ENCODE measurements at places on chromosomes 16 and 17.

DNA sequence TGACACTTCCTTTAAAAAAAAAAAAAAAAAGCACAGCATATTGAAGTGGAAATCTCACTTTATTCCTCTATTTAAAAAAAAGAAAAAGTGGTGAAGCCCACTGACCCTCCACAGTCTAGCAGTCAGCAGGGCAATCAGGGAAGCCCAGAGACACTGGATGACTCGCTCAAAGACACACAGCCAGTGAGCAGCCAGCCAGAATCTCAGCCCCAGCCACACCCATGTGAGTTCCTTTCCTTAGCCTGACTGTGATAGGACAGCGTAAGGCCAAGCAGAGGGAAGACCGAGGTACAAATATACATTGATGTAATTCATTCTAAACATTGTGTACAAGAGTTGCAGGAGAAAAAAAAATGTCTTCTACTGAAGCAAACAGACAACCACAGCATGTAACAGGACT is 22.5 kb downstream of the XPO6 start:
- DNase-seq, result no peak

- DNase-seq, result no peak
Observed at GRCh38 chr16:53614346-53614745, 89.3 kb downstream of the RPGRIP1L start.

- DNase-seq, result no peak
Observed at GRCh38 chr17:46139432-46140210, 53.6 kb downstream of the KANSL1 start.

DNA sequence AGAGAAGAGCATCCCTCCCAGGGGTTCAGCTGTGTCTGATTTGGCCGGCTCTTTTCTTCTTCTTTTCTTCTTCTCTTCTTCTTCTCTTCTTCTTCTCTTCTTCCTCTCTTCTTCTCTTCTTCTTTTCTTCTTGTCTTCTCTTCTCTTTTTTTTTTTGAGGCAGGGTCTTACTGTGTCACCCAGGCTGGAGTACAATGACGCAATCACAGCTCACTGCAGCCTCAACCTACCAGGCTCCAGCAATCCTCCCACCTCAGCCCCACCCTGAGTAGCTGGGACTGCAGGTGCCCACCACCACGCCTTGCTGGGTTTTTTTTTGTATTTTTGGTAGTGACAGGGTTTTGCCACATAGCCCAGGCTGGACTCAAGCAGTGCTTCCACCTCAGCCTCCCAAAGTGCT is 266.0 kb downstream of the SNX29 start:
- DNase-seq, result no peak

DNA sequence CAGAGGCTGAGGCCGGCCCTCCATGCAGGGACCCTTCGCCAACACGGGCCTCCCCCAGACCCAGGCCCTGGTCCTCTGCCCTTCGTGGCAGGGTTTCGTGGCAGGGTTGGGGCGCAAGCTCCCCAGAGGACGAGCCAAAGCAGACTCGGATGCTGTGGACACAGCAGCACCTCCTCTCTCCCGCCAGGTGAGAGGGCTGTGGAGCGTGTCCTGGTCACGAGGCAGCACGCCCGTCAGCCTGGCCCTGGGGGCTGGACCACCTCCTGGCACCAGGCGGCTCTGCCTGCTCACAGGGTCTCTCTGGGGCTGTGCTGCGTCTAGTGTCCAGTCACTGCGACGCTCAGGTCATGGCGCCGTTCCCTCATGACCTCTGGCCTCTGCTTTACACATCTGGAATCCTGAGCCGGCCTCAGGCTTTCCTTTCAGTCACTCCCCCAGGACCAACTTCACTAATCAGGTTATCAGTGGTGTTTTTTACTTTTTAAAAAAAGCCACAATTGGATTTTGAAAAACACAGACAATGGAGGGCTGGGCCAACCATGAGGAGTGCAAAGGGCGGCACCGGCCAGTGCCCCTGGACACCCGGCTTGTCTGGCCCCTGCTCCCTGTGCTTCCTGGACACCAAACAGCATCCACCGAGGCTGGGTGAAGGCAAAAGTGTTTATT is 5.4 kb downstream of the NDUFAF8 start:
- no peak for DNase-seq

DNA sequence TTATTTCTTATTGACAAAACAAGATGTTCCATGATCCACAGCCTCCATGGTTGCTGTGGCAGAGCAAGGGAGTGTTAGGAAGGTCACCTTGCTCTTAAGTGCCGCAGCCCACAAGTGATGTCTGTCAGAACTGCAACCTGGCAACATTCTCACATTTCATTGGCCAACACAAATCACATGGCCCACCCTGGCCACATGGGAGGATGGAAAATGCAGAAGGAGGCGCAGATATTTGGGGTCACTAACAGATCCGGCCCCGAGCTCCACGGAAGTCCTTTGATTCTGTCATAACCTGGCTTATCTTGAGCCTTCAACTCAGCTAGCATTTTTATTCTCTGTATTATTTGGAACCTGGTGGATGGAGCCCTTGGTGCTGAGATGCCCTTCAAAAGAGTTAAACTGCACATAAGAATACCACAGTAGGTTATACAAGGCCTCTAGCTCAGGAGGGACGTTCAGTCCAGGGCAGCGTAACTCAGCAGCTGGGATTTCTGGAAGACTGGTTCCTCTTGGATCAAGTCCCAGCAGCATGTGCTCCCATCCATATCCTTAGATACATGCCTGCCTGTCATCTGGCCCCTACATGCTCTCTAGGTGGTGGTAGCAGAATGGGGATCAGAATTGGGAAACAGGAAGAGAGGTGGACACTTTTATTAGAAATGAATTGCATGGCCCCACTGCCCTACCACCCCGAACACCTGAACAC is 508.1 kb downstream of the HAPSTR1 start:
- no peak for DNase-seq

GRCh38 chr17:37174205-37174604 is 201.6 kb upstream of the C17orf78 start:
- no peak for DNase-seq

- DNase-seq, result no peak
Observed at GRCh38 chr17:69406941-69407340, 7.6 kb upstream of the MAP2K6 start.

DNA sequence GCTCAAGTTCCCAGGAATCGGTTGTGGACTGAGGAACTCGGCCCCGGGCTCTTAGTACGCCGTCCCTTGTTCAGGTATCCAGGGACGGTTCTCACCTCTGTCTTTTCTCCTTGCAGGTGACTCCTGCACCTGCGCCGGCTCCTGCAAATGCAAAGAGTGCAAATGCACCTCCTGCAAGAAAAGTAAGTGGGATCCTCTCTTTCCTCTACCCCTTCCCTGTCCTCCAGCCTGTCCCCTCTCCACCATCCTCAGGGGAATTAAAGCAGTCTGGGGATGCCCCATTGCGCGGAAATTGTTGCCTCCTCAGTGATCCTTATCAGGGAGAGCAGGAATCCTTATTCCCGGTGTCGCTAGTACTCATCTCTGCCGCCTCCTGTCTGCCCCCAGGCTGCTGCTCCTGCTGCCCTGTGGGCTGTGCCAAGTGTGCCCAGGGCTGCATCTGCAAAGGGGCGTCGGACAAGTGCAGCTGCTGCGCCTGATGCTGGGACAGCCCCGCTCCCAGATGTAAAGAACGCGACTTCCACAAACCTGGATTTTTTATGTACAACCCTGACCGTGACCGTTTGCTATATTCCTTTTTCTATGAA is 585 bp downstream of the MT2A start:
- DNase-seq, result no peak

All from activated CD4-positive, CD25-positive, alpha-beta regulatory T cell treated with anti-CD3 and anti-CD28 coated beads, Interleukin-2, amount 50 U/mL, for 16 hours (primary cell).